ENCODE measurements at places on chromosomes 3 and 15.

DNA sequence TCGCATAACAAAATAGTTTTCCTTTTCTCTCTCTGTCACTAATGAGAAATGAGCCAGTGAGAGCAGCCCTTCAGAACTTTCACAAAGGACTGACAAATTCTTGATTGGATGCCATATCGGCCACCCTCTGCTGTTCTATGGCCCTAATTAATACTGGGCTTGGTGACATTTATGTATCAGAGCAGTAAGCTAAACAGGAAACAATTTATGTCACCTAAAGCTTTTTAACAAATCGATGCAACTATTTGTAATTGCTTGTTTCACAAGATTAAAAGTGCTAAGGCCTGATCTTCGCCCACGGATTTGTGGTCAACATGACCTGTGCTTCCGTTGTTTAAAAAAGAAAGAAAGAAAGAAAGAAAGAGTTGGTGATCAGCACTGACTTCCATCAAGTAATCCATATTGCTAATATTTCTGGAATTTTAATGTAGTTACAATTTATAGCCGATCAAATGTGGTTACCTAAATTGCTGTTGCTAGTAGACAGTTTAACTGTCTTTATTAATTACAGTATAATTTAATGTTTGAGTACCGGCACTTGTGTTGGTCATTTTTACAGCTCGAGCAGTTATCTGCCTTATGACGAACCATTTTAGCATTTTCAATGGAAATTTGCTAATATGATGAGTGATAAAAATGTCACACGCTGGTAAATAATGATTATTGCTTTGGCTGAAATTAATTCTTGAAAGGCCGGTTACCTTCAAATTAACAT lies 631.3 kb downstream of the FOXP1 start:
- no peak for DNase-seq

DNA sequence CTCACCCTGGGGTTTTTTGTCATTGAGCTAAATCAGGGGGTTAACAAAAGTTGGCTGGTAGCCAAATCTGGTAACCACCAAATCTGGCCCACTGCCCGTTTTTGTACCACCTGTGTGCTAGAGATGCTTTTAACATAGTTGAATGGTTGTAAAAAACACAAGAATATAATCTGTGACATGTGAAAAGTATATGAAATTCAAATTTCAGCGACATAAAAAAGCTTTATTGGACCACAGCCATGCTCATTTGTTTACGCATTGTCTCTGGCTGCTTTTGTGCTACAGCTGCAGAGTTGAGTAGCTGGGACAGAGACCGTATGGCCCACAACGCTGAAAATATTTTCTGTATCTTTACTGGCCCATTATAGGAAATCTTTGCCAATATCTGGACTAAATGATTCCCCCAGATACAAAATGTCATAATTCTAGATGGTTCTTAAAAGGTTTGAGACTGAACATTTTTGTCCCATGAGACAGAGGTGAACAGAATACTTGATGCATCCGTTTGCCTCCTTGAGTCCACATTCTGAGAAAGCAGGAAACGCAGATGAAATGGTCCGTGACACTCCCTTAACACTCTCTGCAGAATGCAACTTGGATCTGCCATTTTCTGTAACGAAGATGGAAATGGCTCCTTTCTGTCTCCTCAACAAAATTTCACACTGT lies 120.9 kb upstream of the PDZRN3 start:
- DNase-seq: no peak

GRCh38 chr3:131630807-131631206 lies 128.0 kb upstream of the MRPL3 start:
- DNase-seq: no peak

- no peak for DNase-seq
These were observed 80.6 kb downstream of the ULK4 start for GRCh38 chr3:41881233-41881821.

GRCh38 chr3:56467801-56468183 lies 475 bp downstream of the ERC2 start:
- no peak for DNase-seq

- DNase-seq: no peak
These were observed 145.2 kb downstream of the KLF13 start for GRCh38 chr15:31471731-31472430.

GRCh38 chr15:40510201-40510600 lies 39.4 kb downstream of the CHST14 start:
- no peak for DNase-seq

DNA sequence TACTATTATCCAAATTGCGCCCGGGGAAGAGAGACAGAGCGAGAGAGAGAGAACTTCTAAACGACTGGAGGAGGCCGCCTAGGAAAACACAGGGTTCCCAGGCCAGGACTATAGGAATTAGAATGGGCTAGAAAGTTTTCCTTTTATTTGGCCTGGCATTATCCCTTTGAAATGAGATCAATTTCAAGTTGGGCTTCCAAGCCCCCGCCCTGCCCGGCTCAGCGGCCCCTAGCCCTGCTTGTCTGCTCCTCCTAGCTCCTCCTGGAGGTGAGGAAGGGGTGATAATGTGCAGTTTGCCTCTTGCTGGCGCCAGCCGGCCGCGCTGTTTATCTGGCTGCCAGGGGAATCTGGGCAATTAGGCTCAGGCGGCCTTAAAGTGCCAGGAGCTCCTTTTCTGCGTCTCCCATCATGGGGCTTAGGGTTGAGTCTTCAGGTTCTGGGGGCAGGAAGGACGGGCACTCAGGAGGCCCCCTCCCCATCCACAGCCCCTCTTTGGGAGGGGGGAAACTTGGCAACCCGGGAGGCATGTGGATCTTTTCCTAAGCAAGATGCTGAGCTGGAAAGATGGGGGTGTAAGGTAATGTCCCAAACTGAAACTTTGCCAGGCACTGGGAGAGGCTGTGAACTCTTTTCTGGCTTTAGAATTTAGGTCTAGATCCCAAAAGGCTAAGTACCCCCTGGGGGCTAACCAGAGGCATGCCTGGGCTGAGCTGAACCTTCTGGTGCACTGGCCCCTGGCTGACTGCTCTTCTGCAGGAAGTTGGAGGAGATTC lies 5.5 kb downstream of the SMAD6 start:
- no peak for DNase-seq

- DNase-seq: no peak
These were observed 245.1 kb downstream of the ZNF385D start for GRCh38 chr3:21505711-21506460.

DNA sequence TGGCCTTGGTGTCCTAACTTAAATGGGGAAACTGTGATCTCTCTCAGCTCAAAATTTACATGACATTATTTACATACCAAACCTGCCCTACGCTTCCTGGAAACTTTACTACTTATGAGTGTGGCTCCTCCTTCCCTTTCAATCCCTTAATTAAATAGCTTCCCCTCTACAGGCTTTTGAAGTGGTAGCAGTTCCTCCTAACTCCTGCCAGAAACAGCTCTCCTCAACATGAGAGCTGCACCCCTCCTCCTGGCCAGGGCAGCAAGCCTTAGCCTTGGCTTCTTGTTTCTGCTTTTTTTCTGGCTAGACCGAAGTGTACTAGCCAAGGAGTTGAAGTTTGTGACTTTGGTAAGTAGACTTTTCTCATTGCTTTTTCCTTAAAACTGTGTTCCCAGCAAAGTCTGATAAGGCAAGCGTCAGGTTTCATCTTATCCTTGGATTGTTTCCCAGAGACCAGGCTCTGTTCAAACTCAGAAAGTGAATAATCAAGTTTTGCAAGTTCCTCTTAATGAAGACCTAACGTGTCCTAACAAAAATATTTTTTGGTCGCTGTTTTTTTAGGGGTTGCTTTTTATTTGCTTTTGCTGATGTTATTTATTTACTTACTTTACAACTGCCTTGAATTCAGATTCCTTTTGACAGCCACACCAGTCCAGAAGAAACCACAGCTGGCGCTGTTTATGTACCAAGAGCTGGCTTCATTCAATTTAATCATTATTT lies at the start of gene ACP3:
Gene ACP3 (plus strand): TSS at position 179 of the 720 bp plus-strand sequence. CDS start 50 bp downstream, at position 229.
- DNase-seq: no peak

DNA sequence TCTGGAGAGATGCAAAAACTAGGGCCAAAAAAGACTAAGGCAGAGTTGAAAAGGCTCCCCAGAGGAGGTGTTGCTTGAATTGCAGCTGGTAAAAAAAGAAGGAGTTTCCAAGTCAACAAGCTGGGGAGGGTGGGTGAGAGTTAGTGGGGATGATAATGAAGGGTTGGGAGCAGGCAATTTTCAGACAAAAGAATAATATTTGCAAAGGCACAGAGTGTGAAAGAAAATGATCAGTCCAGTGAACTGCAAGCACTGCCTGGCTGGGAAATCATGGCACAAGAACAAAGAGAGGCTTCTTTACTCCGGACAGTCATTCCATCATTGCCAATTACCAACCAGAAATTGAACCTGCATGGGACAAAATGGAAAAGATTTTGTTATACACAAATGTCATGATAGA lies 42.2 kb downstream of the C3orf85 start:
- DNase-seq: no peak

- no peak for DNase-seq
These were observed 1174.7 kb downstream of the ZPLD1 start for GRCh38 chr3:103609472-103609871.

GRCh38 chr15:78394026-78394425 lies 44.0 kb upstream of the IREB2 start:
- no peak for DNase-seq

GRCh38 chr3:127089486-127090145 lies 103.3 kb upstream of the PRR23E start:
- no peak for DNase-seq

GRCh38 chr3:76040946-76041345 lies 255.6 kb upstream of the ZNF717 start:
- no peak for DNase-seq

- no peak for DNase-seq
These were observed 74.7 kb upstream of the GAP43 start for GRCh38 chr3:115548611-115549010.

- DNase-seq: no peak
These were observed 507.8 kb downstream of the TUSC7 start for GRCh38 chr3:117217355-117217754.

DNA sequence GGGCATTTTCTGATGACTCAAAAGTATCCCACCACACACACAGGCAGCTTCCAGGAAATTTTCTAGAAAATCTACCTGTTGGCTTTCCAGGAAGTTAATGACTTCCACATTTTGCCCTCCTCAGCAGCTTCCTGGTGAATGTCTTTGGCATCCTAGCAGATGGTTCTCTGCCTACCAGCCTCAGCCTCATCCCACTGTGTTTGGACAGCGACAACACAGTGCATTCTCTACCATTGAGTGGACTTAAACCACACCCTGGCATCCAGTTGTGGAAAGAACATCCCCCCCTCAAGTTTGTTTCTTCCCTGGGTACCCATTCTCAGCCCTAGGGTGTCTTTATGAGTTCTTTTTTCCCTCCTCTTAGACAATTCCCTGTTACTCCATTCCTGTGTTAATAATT lies 50.8 kb upstream of the GADL1 start:
- no peak for DNase-seq

DNA sequence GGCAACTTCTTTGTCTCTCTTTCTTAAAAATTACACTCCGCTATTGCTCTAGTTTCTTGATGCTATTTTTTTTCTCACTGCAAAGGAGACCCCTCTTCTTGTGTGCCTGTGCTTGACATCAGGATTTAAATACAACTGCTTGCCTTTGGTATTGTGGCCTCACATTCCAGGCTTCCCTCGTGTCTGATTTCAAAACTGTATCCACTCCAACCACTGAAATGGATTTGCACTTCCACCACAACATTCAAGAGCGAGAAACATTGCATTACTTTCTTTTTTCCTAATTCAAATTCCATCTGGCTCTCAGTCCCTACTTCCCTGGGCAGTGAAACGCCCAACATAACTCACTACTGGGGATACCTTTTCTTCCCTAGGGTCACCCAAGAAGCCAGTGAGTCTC lies 50.4 kb upstream of the PXYLP1 start:
- DNase-seq: no peak

- DNase-seq: no peak
These were observed 317.8 kb upstream of the C2CD4B start for GRCh38 chr15:62482785-62483429.

- no peak for DNase-seq
These were observed 8.5 kb upstream of the CTXND1 start for GRCh38 chr15:80260551-80260950.

- DNase-seq: no peak
These were observed 31.6 kb downstream of the LRIG1 start for GRCh38 chr3:66469220-66469640.

DNA sequence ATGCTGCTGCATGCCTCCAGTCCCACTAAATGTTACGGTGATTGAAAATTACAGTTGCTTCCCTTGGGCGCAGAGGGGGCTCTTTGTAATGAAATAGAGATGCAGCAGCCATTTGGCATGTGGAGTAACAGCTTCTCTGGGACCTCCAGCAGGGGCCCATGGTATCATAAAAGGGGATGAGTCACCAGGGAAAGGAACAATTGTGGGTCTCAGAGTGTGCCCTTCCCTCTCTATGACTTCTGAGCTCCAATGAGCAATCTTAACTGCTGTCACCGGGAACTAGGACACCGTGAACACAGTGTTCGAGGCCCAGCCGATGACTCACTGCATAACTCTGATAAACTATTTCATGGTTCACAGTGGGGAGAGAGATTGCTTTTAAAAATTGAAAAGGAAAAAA lies 164.8 kb upstream of the NUDT16 start:
- DNase-seq: no peak

DNA sequence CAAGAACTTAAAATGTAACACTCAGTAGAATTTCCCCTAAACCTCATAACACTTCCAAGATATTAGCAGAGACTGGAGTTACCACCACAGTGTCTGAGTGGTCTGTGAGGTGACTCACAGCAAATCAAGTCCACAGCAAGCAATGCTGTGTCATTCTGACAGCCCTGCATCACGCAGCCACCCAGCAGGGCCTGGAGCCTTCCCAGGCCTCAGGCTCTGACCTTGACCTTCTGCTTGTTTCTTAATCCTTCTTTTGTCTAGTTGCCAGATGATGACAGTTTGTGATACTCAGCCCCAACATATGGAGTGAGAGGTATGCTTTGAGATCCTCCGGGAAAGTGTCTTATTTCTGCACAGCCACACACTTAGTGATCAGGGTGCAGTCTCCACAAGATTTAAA lies 82.5 kb downstream of the TOP2B start:
- no peak for DNase-seq

DNA sequence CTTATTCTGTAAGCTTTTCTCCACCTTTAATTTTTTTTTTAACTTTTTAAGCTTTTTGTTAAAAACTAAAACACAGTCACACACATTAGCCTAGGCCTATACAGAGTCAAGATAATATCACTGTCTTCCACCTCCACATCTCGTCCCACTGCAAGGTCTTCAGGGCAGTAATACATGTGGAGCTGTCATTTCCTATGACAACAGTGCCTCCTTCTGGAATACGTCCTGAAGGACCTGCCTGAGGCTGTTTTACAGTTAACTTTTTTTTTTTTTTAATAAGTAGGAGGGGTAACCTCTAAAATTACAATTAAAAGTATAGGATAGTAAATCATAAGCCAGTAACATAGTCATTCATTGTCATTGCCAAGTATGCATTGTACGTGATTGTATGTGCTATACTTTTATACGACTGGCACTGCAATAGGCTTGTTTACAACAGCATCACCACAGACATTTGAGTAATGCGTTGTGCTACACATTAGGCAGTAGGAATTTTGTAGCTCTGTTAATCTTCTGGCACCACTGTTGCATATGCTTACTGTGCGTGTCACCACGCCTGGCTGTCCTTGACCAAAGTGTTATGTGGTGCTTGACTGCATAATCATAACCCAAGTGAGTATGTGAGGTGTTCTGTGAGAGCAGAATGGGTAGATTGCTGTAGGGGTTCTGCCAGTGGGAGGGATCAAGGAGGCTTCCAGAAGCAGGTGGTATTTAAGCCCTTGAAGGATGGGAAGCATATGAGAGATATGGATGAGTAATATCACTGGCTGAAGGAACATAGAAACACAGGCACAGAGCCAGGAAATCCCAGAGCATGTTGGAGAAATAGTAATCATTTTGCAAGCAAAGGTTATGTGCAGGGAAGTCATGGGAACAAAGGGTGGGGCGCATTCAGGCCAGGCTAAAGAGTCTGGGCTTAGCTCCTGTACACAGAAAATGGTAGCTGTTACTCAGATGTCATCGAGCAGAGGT lies 18.3 kb downstream of the FBXO22 start:
- DNase-seq: no peak
